Aorta (tissue), 5 donors: ENCODE measurements at places on chromosomes 3 and 15. TPM values are rescaled to one million over a fixed set of nuclear protein-coding genes. Genes with fewer than 3 reads are reported as not detected.

The CCNB2 gene
- 0.32 TPM for total RNA-seq

DNA sequence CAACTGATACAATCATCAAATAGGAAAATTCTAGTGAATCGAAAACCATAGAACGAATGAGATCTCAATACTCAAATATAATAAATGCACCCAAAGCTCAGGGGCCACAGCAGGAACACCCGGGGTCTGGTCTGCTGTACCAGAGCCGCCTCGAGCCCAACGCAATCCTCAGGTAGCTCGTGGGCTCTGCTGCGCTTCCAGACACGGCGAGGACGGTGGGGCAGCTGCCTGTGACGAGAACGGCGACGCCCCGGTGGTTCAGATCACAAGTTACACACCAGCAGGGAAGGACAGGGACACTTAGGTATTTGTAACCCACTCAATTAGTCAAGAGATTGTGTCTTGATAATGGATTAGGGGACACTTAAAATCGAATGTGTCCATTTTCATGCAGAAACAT lies 54.6 kb downstream of the NIPA2 start:
- no peak for DNase-seq

- no peak for DNase-seq
Measured at GRCh38 chr3:9324944-9325343, 37.9 kb upstream of the THUMPD3 start.

- no peak for DNase-seq
Measured at GRCh38 chr15:74847432-74847831, 4.5 kb upstream of the ULK3 start.

DNA sequence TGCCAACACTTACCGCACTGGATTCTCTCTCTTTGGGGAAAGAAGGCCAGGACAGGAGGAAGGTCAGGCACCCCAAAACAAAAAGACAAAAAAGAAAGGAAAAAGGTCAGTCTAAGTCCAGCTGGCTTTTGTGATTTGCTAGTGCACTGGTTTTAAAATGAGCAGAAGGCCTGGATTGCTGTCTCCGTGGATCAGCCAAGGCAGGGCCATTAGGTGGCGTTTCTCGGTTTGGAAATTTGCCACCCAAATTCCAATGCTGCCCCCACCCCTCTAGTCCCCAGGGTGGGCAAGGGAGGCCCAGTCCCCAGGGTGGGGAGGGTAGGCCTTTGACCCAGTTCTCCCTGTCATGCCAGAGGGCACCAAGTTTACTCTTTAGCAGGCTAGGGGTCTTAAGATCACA lies 33.3 kb downstream of the TLE3 start:
- no peak for DNase-seq

GRCh38 chr3:191244242-191244867 lies 45.3 kb downstream of the OSTN start:
- DNase-seq, result no peak

The ARRDC4 gene
- total RNA-seq, result 19.1 TPM

The HAPLN3 gene
- total RNA-seq, result 79.9 TPM

DNA sequence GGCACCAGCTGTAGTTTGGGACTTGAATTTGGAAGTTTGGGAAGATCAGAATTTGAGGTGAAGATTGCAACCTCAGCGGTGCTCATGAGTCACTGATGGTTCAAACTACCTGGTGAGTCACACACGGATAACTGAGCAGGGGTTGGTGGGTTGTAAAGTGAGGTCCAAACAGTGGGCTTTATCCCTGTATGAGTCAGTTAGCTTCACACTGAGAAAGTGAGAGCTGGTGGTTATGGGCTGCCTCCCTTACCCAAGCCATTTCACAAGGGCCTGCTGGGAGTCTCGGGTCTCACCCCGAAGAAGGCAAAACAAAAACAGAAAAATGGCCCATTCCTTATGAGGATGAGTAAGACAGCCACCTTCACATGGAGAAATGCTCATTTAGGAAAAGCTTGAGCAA lies 77.0 kb downstream of the ITGA11 start:
- no peak for DNase-seq

The TRIM42 gene
- total RNA-seq, result not detected

DNA sequence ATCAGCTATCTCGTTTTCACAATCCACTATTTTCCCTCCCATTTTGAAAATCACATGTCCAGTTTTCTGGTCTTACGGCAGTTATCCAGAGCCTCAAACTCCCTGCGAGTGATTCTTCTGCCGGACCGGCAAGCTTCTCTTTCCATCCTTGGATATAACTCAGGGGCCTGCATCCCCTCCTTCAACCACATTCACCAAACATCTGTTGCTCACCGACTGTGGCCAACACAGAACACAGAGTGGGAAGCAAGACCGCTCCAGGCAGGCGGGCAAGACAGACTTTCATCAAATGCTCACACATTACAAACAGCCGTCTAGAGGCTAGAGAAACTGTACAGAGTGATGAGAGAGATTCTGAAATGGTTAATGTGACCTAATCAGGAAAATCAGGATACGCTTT lies 7.6 kb upstream of the SLC12A8 start:
- DNase-seq, result no peak

GRCh38 chr3:188825901-188826300 lies 345.9 kb upstream of the TPRG1 start:
- DNase-seq, result no peak

DNA sequence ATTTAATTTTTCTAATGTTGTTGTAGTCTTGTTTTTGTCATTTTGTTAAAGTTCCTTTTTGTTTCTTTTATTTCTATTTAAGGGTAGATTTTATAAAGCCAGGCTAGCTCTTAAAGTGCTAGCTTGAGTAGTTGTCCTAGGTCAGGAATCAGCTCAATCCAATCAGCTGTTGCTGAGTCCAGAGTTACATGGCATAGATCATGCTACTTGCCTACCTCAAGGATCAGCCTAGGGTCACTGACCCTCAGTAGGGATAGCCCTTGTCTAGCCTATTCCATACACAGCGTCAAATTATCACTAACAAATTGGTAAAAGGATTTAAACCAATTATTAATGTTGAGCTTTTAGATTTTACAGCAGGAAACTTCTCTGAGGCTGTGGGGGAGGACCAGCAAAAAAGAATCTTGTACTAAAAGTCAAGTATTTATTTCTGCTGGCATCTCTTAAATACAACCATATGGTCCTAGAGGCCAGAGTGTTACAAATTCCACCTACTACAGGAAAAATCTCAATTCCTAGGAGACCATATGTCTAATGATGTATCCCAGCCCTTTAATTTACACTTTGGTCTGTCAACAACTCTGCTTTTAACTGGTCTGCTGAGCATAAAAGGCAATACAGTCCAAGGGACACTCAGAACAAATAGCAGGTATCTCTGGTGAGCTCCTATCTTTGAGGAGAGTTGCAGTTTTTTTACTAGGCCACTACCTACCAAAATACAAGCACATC lies 138.3 kb upstream of the PTPRG start:
- DNase-seq, result no peak

The RAMAC gene
- total RNA-seq, result 11.5 TPM

DNA sequence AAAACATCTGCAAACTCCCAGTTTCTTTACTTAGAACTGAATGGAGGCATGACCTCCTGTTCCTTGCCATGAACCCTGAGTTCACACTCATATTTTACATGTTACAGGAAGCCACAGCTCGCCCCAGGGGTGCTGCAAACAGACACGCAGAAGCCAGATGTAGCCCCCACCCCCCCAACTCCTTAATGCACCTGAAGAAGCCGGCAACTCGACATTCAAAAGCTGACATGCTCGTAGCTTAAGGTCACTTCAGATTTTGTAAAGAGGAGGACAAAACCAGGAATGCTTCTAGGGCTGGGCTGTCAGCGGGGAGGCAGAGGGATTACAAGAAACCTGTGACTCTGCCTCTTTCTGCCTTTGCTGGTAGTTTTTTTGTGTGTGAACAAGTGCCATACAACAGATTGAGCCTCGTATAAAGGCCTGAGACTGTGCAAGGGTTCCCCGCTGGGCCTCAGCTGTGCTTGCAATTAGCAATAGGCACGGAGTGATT lies 42.0 kb upstream of the FEZF2 start:
- DNase-seq, result no peak

GRCh38 chr15:39145854-39146625 lies 434.8 kb upstream of the THBS1 start:
- DNase-seq, result no peak

The RBP2 gene
- not detected for total RNA-seq

- no peak for DNase-seq
Measured at GRCh38 chr3:39378957-39379777, 4.0 kb upstream of the SLC25A38 start.

- DNase-seq, result no peak
Measured at GRCh38 chr3:42492508-42493080, 9.8 kb upstream of the VIPR1 start.

The CD276 gene
- total RNA-seq, result 65.2 TPM

DNA sequence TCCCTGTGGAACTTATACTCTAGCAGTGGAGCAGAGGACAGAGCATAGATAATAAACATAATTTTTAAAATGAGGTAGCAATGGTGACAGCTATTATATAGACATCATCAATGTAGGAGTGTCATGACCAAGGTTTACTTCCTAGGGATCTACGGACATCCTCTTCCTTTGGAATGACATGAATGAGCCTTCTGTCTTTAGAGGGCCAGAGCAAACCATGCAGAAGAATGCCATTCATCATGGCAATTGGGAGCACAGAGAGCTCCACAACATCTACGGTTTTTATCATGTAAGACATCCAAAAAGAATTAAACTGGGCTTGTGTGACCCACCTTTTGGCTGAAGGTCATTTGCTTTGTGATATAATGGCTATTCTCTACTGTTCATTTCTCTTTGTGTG lies 30.1 kb upstream of the CAPN3 start:
- no peak for DNase-seq

DNA sequence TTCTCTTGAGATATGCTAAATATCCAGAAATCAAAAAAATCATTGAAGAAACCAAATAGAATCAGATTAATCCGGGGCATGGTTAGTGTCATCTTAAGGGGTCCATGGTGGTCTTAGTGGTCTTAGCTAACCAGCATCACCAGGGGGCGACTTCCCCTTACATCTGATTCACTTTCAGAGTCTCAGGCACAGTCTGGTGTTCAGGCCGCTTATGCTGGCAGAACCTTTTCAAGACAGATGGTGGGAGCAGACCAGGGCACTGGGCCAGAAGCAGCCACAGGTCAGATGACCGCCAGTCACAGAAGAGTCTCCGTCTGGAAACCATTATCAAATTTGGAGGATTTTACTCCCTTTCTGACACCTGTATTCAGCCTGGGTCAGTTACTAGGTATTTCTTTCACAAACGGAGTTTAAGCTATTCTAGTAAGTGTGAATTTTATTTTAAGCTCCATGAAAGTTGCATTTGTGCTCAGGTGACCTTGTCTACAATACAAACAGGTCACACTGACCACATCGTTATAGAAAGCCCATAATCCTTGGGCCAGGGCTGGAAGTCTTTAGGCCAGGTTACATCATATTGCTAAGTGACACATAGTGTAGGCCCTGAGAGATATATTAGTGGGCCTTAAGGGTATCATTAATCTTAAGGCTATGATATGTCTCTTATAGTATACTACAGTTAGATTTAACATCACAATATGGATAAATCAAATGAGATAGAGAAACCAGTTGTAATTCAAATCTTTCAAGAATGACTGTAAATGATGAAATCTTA lies 365.5 kb downstream of the GBE1 start:
- no peak for DNase-seq

DNA sequence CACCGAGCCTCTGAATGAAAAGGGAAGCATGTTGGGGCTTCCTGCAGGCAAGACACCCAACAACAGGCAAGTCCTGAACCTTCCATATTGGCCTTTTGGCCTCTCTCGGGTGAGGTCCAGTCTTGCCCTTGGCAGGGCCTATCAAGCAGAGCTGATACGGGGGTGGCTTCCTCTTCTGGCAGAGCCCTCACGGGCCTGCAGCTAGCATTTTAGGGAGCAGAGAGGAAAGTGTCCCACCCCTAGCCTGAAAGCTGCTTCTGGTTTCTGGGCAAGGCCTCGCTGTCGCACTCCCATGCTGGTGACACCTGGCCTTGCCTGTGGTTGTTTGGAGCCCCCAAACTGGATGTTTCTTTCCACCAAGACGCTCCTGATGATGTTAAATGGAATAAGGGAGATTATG lies 31.8 kb upstream of the CTSH start:
- DNase-seq, result peak; percentile 53

- DNase-seq, result no peak
Measured at GRCh38 chr3:177883957-177884356, 652.3 kb upstream of the KCNMB2 start.

The CKMT1B gene
- not detected for total RNA-seq
